Liver (tissue), 10 donors: ENCODE measurements at places on chromosomes 16 and 17. TPM values are rescaled to one million over a fixed set of nuclear protein-coding genes. Genes with fewer than 3 reads are reported as not detected.

TMEM100 gene
- 0.09 TPM for total RNA-seq

ARL6IP1 gene
- 260 TPM for total RNA-seq

PERCC1 gene
- total RNA-seq: 0.50 TPM

TBC1D3H gene
- not detected for total RNA-seq

KRT222 gene
- 2.7 TPM for total RNA-seq

ZSCAN10 gene
- total RNA-seq: not detected

HOXB1 gene
- not detected for total RNA-seq

ZFPM1 gene
- total RNA-seq: 5.9 TPM

ITGAX gene
- 2.5 TPM for total RNA-seq

OR3A3 gene
- not detected for total RNA-seq

TNFRSF17 gene
- 0.17 TPM for total RNA-seq

KRT27 gene
- total RNA-seq: not detected

SCGB1C2 gene
- not detected for total RNA-seq

RABEP2 gene
- total RNA-seq: 7.5 TPM

CSNK2A2 gene
- total RNA-seq: 17.4 TPM

HSD17B1 gene
- total RNA-seq: 0.67 TPM

CCDC154 gene
- not detected for total RNA-seq

MAPT gene
- 0.17 TPM for total RNA-seq

DNAAF8 gene
- total RNA-seq: 0.42 TPM

TBKBP1 gene
- 1.5 TPM for total RNA-seq

CEP131 gene
- total RNA-seq: 6.3 TPM

KRT33A gene
- total RNA-seq: not detected

ZG16 gene
- total RNA-seq: 0.19 TPM

LAT gene
- total RNA-seq: 2.3 TPM

GP1BA gene
- 2.3 TPM for total RNA-seq

SPIRE2 gene
- total RNA-seq: 7.2 TPM

FBXL16 gene
- total RNA-seq: not detected

KRTAP1-5 gene
- not detected for total RNA-seq

ZNF23 gene
- 4.0 TPM for total RNA-seq

NGFR gene
- total RNA-seq: 10.7 TPM

CLEC3A gene
- total RNA-seq: not detected

CPNE7 gene
- 0.47 TPM for total RNA-seq

TMC5 gene
- total RNA-seq: 0.50 TPM

ABCA5 gene
- total RNA-seq: 18.7 TPM

HSD11B2 gene
- total RNA-seq: 0.51 TPM

HES7 gene
- not detected for total RNA-seq

EPX gene
- total RNA-seq: 10.0 TPM

TP53TG3 gene
- total RNA-seq: not detected

NQO1 gene
- total RNA-seq: 1.9 TPM

SLC6A2 gene
- under 0.01 TPM for total RNA-seq

OSGIN1 gene
- total RNA-seq: 7.1 TPM

CCL13 gene
- total RNA-seq: 0.84 TPM

TEKT5 gene
- not detected for total RNA-seq
